ENCODE measurements at places on chromosomes 6 and 20.

DNA sequence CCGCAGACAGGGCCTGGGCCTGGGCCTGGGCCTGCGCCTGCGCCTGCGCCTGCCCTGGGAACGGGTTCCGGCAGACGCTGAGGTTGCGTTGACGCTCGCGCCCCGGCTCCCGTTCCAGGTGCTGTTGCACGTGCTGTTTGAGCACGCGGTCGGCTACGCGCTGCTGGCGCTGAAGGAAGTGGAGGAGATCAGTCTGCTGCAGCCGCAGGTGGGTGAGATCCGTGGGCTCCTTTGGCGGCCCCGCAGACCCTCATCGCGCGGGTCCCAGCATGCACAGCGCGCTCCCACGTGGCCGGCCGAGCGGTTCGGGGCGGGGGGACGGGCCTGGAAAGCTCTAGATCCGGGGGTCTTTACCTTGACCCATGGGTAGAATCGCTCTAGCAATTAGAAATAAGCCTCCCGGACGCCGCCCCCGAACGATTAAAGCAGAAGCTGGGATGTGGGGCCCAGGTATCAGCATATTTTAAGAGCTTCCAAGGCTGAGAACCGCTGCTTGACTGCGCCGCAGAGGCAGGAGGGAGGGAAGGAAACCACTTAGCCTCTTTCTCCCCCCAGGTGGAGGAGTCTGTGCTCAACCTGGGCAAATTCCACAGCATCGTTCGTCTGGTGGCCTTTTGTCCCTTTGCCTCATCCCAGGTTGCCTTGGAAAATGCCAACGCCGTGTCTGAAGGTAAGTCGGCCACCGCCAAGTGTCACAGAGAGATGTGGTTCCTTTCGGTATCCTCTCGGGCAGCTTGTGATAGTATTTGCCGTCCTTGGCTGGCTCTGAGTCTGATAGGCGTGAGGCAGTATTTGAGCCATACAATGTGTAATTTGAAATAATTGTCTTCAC lies 508 bp downstream of the NOP56 start:
- no peak for DNase-seq

- no peak for DNase-seq
These were observed 58.0 kb downstream of the SLC35D3 start for GRCh38 chr6:136980070-136980469.

DNA sequence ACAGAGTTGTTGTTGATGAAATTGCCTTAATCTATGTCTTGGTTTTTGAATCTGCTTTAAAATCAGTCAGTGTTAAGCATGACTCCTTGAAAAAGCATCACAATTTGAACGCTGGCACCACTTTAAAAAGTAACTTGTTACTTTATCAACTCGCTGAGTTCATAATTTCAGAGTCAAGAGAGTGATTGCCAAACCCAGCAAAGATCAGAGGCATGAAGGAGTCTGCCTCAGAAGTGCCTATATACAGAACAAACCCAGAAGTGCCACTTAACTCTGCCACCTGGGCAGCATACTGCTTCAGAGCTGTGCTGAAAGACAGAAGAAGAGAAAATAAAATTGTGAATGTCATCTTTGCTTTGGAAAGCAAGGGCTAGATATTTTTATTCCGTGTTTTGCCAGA lies 73.6 kb upstream of the HCRTR2 start:
- no peak for DNase-seq

DNA sequence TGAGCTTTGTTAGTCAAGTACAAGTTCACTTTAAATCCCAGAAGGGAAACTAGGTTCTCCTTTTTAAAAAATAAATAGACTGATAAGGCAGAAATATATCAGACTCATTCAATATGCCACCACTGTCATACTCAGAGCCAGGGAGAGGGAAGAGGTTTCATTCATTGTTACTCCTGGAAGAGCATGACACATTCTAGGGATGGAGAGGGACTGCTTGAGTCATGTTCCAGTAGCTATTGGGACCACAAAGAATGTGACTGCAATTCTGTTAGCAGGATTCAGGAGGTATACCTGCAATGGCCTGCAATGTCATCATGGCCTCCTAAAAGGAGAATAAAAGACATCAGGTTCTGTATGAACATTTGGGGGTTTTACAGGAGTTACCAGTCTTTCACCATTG lies 167.6 kb downstream of the TFAP2B start:
- DNase-seq, result no peak

GRCh38 chr6:168469521-168469920 lies 28.5 kb downstream of the SMOC2 start:
- DNase-seq, result no peak

DNA sequence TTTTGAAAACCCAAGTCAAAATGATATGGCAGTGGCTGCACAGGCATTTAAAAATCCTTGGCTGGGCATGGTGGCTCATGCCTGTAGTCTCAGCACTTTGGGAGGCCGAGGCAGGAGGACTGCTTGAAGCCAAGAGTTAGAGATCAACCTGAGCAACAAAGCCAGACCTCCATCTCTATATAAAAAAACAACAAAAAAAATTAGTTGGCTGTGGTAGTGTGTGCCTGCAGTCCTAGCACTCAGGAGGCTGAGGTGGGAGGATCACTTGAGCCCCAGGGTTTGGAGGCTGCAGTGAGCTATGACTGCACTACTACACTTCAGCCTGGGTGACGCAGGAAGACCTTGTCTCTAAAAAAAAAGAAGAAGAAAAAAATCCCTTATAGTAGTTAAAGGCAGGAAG lies 142.9 kb downstream of the MYB start:
- no peak for DNase-seq

GRCh38 chr6:31541059-31541657 lies 645 bp downstream of the DDX39B start:
- DNase-seq, result peak; percentile 78

- no peak for DNase-seq
These were observed 82.1 kb downstream of the MRPL14 start for GRCh38 chr6:44044940-44045671.

GRCh38 chr20:64086801-64087200 lies 2.6 kb upstream of the LKAAEAR1 start:
- peak; percentile 37 for DNase-seq

DNA sequence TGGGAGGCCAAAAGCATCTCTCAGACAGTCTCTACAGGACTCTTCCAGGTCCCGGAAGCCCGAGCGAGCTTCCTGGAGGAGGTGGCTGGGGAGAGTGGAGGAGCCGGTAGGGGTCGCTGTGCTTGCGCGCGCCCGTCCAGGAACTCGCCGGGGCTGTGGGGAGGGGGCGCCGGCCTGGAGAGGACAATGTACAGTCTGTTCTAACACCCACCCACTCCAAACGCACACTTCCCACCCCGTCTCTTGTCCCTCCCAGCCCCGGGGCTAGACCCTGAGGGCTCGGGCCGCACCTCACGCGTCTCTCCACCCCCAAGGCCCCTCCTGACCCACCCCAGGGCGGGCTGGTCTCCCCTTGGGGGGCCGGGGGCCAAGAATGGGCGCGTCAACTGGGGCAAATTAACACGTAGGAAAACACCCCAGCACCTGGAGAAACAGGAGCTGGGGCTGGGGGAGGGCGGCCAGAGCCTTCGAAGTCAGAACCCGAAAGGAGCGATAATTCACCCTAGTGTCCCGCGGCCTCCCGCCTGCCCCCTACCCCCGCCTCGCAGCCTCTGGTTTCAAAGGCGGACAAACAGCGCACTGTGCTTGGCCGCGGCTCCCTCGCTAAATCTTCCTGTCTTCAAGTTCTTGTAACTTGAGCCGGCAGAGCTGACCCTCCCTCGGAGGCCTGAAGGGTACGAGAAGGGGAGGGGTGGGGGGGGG lies 103.2 kb upstream of the FOXP4 start:
- DNase-seq, result no peak

GRCh38 chr20:19758501-19759331 lies 658 bp downstream of the RIN2 start:
- DNase-seq, result no peak

- DNase-seq, result no peak
These were observed 3.9 kb upstream of the FANCE start for GRCh38 chr6:35448191-35448590.

DNA sequence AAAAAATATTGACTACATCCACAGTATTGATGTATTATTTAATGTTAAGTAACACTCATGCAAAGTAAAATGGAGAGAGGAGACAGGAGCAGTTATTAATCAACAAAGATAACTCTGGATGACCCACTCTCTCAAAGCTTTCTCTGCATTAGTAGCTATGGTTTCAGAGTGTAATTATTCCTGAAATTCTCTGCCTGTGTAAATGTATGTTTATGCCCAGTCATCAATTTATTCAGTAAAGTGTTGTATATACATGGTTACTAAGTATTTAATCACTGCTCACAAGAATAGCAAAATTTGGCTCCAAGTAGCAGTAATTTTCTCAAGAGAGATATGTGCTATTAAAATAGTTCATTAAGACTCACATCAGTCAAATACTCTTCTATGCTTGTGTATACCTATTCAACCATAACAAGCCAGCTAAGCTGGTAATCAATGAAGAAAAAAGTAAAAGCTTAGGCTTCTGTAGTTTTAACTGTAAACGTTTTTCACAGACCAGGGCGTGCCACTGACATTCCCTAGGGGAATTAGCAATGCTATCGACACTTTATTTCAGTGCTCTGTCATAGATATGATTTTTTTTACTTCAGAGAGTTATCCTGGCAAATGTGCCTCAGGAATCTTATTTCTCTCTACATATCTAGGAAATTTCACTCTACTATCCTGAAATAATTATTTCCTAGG lies 54.0 kb upstream of the RAB32 start:
- no peak for DNase-seq

DNA sequence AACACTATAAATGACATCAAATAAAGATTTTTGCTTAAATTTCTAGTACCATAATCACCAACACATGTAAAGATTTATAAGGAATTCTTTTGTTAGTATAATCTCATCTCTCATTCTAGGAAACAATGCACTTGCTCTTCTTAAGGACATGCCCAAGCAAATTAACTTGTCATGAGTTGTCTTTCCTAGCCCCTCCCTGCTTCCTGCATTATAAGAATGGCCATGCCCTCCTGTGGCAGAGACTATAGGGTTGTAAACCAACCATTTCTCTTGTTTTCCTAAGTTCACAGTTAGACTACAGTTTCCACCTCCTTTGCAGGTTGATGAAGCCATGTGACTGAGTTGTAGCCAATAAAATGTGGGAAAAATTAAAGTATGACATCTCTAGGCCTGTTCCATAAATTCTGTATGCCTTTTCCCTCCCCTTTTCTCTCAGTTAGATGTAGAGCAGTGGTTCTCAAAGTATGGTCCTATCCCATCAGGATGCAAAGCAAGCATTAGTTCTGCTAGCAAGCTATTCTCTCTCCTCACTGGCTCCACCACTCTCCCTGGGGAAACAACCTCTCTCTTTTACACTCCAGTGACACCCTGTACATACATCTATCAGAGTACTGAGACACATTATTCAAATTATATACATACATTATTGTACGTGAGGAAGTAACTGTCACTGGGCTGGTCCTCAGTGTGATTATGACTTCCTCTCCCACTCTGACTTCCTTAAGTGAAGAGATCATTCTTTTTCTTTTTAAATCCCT lies 295.0 kb downstream of the PKHD1 start:
- DNase-seq, result peak; percentile 6

GRCh38 chr20:31580706-31581105 lies 24.4 kb upstream of the ID1 start:
- DNase-seq, result no peak

- no peak for DNase-seq
These were observed 36.1 kb downstream of the KIF16B start for GRCh38 chr20:16537025-16537665.

DNA sequence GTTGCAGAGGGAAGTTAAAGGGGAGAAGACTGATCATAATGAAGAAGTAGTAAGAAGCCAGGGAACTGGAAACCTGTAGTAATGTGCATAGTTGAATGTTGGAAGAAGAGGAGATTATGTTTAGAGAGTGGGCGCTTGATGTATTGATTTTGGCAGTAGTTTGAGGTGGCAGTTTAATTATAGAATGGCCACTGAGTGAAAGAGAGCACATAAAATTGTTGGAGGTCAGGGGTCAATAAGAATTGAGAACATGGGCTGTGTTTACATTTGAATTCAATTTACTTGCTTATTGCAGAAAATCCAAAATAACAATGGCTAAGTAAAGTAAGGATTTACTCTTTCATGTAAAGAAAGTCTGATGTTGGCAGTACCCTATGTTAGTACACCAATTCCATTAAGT lies 15.7 kb downstream of the VTA1 start:
- no peak for DNase-seq
